Stimulated activated CD4-positive, alpha-beta T cell treated with anti-CD3 and anti-CD28 coated beads, TNF-alpha, amount 100 ng/mL, for 24 hours (primary cell): ENCODE measurements at places on chromosomes 4 and X.

DNA sequence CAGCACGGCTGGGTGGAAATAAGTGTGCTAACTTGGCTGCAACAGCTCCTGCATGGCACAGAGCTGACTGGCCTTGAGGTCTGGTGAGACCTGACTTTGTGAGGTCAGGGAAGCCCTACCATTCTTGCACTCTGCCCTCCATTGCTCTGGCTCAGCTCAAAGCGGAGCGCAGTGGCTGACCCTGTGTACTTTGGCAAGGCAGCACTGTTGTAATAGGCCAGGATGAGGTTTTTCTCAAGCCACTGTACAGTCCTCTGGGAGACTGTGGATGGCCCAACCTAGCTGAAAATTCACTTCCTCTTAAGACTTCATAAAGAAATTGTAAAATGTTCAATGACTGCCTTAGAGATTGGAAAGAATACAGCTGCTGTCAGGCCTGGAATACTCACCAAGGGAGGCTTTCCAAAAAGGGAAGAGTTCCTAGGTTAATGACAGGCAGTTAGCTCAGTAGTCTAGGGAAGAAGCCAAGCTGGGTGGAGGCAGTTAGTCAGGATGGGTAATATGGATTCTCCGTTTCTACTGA is 129.8 kb downstream of the GUCY2F start:
- DNase-seq, result no peak

- DNase-seq, result no peak
Measured at GRCh38 chr4:114019276-114019968, 40.0 kb upstream of the ARSJ start.

GRCh38 chr4:110644008-110644407 is 21.1 kb upstream of the PITX2 start:
- no peak for DNase-seq

DNA sequence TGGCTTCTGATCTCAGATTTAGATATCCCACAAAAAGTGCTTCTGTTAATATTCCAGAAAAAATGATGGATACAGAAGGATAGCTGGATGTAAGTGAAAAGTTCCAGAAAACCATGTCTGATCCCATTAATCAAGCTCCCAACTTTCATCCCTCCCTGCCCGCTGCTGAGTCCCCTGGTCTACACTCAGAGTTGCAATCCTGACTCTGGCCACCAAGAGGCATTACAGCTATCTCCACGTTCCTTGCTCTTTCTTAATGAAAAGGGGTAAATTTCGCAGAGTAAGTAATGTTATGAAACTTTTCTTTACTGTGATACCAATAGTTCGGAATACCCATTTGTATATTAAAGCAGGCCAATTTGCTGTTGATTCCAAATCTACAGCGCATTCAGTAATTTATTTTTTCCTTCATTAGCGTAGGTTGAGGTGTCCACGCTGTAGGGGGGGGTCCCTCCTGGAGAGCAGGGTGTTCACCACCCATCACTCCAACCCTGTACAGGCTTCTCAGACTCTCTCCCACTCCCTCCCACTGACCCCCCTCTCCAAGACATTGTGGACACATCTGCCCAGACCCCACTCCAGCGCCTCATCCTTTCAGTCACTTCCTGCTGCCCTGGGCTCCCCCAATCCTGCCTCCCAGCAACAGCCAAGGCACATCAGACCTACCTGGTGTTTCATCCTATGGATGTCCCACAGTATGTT is 55.1 kb downstream of the RAB40A start:
- peak; percentile 11 for DNase-seq

DNA sequence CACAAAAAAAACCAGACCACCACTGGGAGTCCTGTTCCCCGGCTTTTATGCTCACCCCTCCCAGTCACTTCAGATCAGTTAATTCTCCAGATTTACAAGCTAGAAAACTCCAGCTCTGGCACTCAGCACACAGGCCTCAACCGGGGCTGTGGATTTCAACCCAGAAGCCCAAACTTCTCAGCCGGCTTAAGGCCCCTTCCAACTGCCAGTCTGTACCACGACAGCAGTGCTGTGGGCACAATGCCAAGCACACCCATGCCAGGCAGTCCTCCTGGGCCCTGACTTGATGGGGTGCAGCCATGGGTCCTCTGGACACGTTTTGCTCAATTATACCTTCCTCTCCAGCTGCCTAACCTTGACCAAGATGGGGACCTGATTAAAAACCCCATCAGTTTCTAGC is 12.2 kb downstream of the SOD3 start:
- no peak for DNase-seq

- DNase-seq, result no peak
Measured at GRCh38 chrX:112734290-112734689, 54.6 kb upstream of the LHFPL1 start.

- DNase-seq, result no peak
Measured at GRCh38 chr4:70979445-70980008, 13.9 kb upstream of the DCK start.

DNA sequence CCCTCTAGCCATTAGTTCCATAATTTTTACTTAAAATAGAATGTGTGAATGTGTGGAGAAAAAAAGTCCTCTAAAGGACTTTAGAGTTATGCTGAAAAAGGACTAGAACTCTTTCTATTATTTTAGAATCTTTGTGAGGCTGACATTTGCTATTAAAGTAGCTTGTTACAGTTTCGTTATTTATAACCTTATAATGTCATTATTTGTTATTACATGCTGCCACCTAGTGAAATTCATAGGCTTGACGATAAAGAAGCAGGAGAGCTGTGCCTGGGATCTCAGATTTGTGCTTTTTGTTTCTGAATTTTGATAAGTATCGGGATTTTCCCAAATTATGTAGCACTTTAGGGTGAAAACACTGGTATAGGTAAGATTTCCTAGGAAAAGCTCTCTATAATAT is 38.5 kb upstream of the TAPT1 start:
- DNase-seq, result no peak

DNA sequence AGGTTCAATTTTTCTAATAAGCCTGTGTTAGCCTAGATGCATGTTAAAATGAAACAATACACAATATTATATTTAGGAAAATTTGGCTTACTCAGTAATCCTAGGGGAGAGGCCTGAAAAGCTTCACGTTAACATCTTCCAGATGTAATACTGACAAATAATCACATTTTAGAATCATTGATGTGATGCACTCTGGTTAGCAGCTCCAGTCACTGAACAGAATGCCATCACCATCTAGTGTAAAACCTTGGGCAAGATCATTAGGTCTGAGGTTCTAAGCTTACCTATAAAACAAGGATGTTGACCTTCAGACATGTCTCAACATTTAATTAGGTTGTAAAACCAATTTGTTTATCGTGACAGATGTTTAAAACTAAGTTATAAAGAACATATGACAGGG is 1704.8 kb downstream of the STIM2 start:
- DNase-seq, result no peak

- no peak for DNase-seq
Measured at GRCh38 chr4:184364100-184364921, 110.0 kb downstream of the IRF2 start.

DNA sequence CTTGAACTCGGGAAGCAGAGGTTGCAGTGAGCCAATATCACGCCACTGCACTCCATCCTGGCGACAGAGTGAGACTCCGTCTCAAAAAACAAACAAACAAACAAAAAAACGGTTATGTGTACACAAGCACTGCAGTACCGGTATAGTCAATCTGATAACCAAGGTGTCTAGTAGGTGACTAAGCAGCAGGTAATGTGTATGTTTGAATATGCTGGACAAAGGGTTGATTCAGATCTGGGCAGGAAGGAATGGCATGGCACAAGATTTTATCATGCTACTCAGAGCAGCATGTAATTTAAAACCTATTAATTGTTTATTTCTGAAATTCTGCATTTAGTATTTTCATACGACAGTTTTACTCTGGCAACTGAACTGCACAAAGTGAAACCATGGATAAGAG is 41.7 kb downstream of the MAGEC1 start:
- DNase-seq, result no peak

DNA sequence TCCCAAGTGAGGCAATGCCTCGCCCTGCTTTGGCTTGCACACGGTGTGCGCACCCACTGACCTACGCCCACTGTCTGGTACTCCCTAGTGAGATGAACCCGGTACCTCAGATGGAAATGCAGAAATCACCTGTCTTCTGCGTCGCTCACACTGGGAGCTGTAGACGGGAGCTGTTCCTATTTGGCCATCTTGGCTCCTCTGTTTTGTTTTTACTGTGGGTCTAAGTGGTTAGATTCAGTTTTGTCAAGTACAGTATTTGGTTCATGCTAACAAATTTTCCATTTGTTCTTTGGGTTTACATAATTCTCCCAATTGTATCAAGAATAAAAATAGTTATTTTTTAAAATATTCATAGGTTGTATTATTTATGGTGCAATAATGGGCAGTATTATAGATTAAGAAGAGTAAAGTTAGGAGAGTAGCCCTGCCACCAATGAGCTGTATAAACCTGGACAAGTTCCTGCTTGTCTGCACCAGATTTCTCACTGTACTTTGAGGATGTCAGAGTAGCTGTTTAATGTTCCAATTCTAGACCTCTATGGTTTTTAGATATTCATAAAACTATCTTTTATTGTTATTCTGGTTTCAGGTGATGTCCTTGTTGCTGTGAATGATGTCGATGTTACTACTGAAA is 23.4 kb downstream of the INTU start:
- DNase-seq, result no peak

GRCh38 chrX:75096331-75096730 is 59.8 kb downstream of the ABCB7 start:
- no peak for DNase-seq

DNA sequence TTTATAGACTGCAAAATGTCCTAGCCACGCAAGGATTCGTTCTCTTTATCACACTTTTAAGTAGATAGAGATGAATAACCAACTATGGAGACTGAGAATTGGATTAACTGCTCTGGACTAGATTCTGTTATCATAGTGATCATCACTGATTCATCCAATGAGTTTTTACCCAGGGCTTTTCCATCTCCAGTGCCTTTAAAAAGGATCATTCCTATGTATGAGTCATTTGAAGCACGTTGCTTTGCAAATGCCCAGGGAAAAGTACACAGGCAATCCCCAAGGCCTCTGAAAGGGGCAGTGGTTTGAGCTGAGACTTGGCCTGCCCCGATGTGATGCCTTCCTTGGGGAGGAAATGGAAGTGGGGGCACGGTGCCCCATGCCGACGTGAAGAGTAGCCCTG is 122.7 kb upstream of the PSAPL1 start:
- DNase-seq, result no peak

- DNase-seq, result no peak
Measured at GRCh38 chr4:5636766-5637670, 71.3 kb downstream of the EVC2 start.

- no peak for DNase-seq
Measured at GRCh38 chr4:110365761-110366160, 110.2 kb upstream of the ENPEP start.

GRCh38 chr4:153004081-153004850 is 68.1 kb downstream of the FHDC1 start:
- no peak for DNase-seq

DNA sequence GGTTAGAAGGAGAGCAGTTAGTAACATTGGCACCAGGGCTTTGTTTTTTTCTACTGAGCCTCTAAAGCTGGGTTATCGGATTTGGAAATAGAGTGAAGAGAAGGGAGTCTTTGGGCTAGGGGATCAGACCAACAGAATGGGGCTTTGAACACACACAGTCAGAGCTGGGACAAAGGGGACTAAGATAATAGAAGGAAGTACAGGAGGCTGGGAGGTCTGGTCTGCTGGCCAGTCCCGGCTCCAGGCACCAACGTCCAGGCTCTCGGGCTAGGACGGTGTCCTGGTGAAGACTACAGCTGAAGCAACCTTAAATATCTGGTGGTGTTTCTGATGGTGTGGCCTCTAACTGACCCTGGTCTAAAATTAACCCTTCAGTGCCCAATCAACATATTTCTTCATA is 57.5 kb downstream of the HHIP start:
- no peak for DNase-seq

DNA sequence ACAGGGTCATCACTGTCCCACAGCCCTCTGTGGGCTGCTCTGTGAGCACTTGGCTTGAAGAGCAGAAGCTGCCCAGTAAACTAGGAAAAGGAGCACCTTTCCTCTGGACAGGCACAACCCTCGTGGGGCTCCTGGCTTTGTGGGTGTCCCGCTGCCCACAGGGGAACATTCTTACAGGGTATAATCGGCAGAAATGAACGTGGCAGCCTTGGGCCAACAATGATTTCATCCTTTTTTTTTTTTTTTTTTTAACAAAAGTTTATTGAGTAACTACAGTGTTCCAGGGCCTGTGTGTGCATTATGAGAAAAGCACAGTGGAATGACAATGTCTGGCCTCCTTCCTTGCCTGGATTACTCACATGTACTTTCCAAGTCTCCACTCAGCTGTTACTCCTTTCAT is 197.2 kb downstream of the PDGFC start:
- DNase-seq, result no peak

DNA sequence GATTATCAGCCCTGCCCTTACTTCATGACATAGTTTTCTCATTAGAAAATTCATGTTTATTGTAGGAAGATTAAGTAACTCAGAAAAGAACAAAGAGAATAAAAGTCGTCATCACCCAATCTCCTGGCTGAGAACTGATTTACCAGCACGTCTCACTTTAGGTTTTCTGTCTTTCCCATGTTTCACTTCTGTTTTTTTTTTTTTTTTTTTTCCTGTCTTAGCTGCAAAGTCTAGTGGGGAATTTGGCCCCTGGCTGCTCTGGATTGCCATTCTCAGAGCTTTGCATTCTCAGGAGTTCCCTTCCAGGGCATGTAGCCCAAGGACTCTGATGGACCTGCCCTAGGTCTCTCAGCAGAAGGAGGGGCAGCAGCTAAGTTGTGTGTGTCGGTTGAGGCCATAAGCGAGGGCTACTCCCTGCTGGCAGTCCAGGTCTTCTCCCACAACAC is 57.8 kb downstream of the TMEM131L start:
- DNase-seq, result no peak

- DNase-seq, result no peak
Measured at GRCh38 chr4:2666722-2667247, 89.4 kb downstream of the TNIP2 start.

DNA sequence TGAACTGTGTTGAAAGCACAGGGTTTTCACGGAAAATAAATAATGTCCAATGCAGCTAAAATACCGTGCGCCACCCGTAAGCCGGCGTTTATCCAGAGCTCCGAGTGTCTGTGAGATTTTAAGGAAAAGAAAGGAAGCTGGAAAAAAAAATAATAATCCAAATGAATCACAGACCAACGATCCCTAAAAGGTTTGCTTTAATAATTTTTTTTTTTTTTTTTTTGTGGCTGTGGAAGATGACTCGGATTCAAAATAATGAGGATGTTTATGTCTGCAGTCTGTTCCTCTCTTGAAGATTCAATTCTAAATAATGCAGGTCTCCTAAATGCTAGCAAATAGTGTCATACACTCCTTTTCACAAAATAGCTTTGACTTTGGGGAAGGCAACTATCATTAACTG is 84.6 kb upstream of the PPP2R3B start:
- no peak for DNase-seq

GRCh38 chr4:3387154-3387942 is 54.4 kb upstream of the HGFAC start:
- DNase-seq, result no peak

GRCh38 chr4:76674983-76675382 is 223.0 kb downstream of the SOWAHB start:
- DNase-seq, result no peak
